B cell (primary cell): ENCODE measurements at places on chromosomes 2 and 18. TPM values are rescaled to one million over a fixed set of nuclear protein-coding genes. Genes with fewer than 3 reads are reported as not detected.

DNA sequence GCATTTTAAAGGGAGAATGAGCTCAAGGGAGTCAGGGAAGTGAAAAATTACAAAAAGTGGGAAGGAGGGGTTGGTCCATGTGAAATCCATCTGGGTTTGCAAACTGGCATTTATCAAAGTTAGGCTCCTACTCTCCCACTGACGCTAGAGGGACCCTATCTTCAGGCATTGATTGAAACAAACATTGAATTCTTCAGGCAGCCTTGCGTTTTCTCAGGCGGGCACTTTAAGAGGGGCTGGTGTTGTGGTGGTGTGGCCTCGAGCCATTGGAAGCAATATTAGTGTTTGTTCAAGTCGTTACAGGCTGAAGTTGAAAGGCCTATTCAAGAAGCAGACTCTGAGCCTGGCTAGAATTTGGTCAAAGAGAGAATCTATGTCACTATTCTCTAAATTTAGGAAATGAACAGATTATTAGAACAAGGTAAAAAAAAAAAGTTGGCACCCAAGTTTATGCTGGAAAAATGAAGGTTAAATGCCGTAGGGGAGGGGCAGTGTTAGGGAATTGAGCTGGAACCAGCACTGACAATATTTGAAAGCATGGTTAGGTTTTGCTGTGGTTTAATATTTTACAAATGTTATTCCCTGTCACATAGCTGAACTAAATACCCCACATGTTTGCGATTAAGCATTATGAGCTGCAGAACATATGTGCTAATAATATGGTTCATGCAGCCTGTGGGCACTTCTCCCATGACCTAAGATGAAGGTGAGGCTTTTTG is 36.8 kb downstream of the STON1 start:
- no peak for DNase-seq

GRCh38 chr2:195579776-195580555 is 77.1 kb upstream of the SLC39A10 start:
- DNase-seq, result peak; percentile 72

GRCh38 chr2:201235860-201236811 is 24.2 kb upstream of the CASP8 start:
- peak; percentile 79 for DNase-seq

- DNase-seq, result no peak
These were observed 77.5 kb upstream of the GLI2 start for GRCh38 chr2:120658042-120658769.

DNA sequence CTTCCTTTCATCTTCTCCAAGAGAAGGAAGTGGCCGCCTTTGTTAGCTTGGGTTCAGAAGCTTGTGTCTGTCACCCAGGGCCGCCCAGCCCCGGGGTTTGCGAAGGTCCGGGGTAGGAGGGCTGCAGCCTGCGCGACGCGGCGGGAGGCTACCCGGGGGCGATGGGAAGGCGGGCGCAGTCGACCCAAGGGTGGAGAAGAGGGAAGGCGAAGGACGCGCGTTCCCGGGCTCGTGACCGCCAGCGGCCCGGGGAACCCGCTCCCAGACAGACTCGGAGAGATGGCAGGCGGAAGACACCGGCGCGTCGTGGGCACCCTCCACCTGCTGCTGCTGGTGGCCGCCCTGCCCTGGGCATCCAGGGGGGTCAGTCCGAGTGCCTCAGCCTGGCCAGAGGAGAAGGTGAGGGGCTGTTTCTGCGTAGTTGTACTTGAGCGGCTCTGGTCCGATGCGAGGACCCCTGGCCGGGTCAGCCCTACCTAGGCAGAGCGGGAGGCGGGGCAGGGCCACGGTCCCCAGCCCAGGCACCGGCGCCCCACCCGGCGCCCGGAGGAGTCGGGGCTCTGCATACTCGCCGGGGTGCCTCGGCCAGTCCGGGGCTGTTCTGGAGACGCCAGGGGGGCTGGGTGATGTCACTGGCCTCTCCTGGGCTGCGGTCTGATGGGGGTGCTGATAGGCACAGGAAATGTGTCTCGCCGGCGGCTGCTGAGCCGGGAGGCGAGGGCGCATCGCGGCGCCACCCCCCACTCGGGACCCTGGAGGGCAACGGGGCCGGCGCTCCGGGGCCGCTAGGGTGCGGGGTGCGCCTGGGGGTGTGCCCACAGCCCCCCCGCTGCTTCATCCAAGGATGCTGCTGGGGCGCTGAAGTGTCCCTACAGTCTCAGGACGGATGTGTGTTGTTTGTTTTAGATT is at the start of gene QPCT:
QPCT (plus strand) TSS at position 178 of the 909 bp plus-strand sequence; CDS start at position 280, 102 bp downstream.
- peak; percentile 79 for DNase-seq

The ACMSD gene
- not detected in 2 replicates for total RNA-seq
